Progenitor cell of endocrine pancreas (in vitro differentiated cells): ENCODE measurements at places on chromosomes 1 and 21. TPM values are rescaled to one million over a fixed set of nuclear protein-coding genes. Genes with fewer than 3 reads are reported as not detected.

- no peak for DNase-seq
- H3K27ac ChIP-seq: no peak overlapping the region
- no peak overlapping the region for H3K4me3 ChIP-seq
- H3K36me3 ChIP-seq: peaks cover 31% of the 10 kb centered on the region
Observed at GRCh38 chr1:51750218-51750617, 128.3 kb downstream of the NRDC start.

DNA sequence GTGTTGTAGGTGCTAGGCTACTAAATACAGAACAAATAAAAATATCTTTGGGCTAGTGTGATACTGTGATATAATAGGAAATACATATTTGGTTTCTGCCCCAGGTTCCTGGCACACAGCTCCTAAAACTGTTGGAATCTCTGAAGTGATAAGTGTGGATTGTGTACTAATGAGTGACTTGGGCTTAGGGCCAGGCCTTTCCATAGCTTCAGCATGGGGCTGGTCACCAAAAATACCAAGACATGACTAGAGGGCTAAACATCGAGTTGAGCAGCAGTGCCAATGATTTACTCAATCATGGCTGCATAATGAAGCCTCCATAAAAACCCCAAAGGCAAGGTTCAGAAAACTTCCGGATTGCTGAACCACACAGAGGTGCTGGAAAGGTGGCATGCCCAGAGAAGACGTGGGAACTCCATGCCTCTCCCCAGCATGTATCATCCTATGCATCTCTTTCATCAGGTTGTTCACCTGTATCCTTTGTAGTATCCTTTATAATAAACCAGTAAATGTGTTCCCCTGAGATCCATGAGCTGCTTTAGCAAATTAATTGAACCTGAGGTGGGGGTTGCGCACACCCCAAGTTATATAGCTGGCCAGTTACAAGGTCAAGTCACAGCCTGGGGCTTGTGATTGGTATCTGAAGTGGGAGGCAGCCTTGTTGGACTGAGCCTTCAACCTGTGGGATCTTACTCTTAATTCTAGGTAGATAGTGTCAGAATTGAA, 51.6 kb downstream of the ZMYM4 start:
- no peak for DNase-seq
- H3K36me3 ChIP-seq: peaks cover 21% of the 10 kb centered on the region
- H3K27ac ChIP-seq: peak overlapping the region; percentile 33

DNA sequence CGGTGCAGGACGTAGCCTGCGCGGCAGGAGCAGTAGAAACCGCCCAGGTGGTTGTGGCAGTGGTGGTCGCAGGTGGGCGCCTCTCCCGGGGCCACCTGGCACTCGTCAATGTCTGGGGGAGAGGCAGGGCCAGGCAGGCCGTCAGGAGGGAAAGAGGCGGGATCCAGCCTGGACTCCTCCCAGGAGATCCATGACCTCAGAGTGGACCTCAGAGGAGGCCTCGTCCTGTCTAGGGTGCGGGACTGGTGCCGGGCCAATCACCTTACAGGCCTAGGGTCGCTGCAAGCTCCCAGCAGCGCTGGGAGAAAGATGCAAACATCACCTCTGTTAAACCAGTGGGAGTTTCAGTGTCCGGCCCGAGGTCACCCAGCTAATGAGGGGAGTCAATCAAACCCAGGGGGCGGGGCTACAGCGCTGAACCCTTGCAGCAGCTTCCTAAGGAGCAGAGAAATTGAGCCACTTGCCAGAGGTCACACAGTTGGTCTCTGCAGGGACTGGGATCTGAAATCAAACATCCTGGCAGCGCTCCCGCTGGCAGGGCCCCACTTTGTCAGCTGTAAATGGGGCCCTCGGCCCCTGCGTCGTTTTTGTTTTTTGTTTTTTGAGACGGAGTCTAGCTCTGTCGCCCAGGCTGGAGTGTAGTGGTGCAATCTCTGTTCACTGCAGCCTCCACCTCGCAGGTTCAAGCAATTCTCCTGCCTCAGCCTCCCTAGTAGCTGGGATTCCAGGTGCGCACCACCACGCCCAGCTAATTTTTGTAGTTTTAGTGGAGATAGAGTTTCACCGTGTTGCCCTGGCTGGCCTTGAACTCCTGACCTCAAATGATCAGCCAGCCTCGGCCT, 1.4 kb downstream of the MASP2 start:
- no peaks in the 10 kb centered on the region for H3K36me3 ChIP-seq
- DNase-seq: no peak
- no peak overlapping the region for H3K27ac ChIP-seq
- peaks cover 3% of the 10 kb centered on the region for H3K4me1 ChIP-seq
- no peaks in the 10 kb centered on the region for H3K27me3 ChIP-seq

The IPO13 gene
- 34.6 and 35.8 TPM in 2 replicates for total RNA-seq

The GPBP1L1 gene
- 137 and 153 TPM in 2 replicates for total RNA-seq

The ZSWIM5 gene
- 8.5 and 9.2 TPM in 2 replicates for total RNA-seq
